ENCODE measurements at places on chromosomes 5 and 9.

DNA sequence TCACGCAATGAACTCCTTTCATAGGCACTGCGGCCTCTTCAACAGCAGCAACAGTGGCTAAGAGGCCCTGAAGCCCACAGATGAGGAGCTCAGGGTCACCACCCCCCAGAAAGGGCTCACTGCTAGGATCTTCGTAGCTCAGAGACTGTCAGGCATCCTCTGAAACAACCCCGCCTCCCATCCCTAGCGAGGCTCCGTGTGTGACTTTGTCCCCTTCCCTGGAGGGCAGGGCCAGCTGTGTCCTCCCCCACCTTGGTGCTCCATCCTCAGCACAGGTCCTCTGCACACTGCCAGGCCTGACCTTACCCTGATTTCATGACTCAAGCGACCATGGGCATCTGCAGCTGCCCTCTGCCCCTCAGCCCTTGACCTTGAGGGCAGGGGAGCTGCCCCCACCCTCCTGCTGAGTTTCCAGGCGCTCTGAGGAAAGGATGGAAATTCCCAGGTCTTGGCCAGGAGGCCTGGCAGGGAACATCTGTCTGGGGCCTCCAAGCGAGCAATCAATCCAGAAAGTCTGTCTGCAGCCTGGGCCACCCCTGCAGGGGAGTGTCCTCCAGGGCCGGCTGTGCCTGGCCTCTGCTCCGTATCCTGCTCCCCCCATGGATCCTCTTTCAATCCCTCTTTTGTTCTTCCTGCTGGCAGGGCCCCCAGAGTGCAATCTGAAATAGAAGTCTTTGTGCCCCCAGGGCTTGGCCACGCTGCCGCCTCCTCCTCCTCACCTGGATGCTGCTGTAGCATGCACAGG, 6.8 kb upstream of the IRX4 start:
- DNase-seq = no peak

GRCh38 chr9:89097219-89097618, 81.4 kb downstream of the SHC3 start:
- DNase-seq = no peak

GRCh38 chr9:91178281-91179236, 183.2 kb downstream of the AUH start:
- no peak for DNase-seq

- DNase-seq = no peak
Observed at GRCh38 chr5:76169146-76169905, 86.1 kb downstream of the SV2C start.

- no peak for DNase-seq
Observed at GRCh38 chr5:31939151-31939550, 235.0 kb downstream of the GOLPH3 start.

DNA sequence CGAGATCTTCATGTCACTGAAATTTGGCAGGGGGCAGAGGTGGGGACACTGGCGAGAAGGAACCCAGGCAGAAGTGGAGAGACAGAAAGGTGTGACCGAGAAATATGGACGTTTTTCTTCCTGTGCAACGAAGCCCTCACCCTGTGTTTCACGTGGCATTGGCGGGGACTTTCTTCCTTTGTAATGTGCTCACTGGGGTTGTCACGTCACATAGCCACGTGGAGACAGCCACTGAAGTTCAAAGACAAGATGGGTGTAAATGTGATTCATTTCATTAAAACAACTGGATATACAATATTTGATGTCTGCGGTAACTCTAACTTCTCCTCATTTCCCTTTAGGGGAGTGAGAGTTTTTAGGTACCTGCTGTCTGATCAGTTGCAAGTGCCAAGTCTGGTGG, 225.7 kb downstream of the FSTL4 start:
- DNase-seq = no peak

Measured in NCI-H460 (cell line).